ENCODE measurements at places on chromosomes 7 and 10.

GRCh38 chr10:124321433-124322089, 97.2 kb downstream of the OAT start:
- peak; percentile 60 for DNase-seq

DNA sequence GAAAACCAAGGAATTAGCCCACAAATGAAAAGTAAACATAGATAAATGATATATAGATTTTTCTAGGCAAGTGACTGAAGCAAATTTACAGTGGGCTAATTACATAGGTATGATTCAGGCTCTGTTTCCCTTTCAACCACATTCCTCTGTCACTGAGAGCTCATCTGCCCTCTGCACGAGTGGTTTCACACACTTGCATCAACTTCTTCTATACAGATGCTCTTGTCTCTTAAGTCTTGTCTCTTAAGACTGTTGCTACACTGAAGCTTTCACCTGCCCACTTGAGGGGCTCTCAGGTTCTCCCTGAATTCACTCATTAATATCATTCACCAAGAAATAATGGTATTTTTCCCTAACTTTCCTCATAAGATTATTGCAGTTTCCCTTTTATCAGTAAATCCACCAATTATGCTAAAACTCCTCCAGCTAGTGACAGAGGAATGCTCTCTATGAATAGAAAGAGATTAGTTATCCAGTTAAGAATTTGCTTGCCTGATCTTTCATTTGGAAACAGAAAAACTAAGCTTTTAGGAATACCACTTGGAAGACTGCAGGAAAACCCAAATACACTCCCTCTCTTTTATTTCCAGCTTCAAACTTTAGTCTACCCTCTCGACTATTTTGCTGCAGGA, 95.7 kb downstream of the ELAPOR2 start:
- DNase-seq, result no peak

DNA sequence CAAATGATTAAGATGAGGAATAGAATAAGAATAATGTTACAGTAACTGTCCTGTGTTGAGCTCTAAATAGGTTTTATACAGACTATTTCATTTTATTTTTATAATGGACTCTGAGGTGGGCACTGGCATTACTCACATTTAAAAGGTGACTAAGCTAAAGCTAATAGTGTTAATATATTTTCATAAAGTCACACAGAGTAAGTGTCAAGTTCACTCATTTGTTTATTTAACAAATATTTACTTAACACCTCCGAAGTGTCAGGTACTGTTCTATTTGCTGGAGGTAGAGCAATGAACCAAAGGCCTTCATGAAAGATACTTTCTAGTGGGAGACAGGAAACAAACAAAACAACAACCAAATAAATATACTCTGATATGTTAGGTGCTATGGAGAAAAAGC, 44.0 kb downstream of the ASB4 start:
- DNase-seq, result no peak

- no peak for DNase-seq
These were observed 23.1 kb upstream of the SAR1A start for GRCh38 chr10:70193391-70193844.

- DNase-seq, result no peak
These were observed 637.8 kb upstream of the VSTM2A start for GRCh38 chr7:53904355-53904754.

- DNase-seq, result no peak
These were observed 45.7 kb upstream of the PTPRN2 start for GRCh38 chr7:158633055-158633956.

- no peak for DNase-seq
These were observed 42.9 kb upstream of the TRIM24 start for GRCh38 chr7:138417078-138417700.

DNA sequence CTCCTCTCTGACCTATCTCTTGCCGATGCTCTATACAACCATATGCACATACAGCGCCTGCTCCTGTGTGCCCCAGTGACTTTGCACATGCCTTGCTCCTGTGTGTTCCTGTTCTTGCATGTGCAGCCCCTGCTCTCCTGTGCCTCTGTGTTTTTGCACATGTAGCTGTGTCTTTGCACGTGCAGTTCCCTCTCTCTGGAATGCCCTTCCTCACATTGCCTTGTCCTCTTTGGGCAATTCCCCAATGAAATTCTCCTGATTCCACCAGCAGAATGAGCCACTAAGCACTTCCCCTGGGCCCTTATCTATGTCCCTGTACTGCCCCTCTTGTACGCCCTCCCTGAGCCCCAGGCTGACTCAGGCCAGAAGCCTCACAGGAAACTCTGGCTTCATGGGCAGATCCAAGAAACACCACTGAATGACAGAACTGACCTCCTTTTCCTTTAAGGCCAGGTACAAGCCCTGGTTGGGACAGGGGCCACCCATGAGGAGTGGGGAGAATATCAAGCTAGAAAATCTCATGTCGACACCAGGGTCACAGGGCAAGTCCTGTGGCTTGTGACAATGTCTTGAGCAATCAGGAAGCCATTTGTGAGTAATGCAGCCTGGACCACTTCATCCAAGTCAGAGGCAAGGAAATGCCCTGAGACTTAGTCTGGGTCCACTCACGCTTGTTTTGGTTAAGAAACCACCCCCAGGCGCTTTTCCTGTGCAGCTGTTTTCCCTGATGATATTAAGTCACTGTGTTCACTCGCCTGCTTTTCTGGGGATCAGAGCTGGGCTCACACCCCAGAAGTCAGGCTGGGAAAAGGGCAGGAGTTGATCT, 1.9 kb upstream of the ARHGAP22 start:
- no peak for DNase-seq

DNA sequence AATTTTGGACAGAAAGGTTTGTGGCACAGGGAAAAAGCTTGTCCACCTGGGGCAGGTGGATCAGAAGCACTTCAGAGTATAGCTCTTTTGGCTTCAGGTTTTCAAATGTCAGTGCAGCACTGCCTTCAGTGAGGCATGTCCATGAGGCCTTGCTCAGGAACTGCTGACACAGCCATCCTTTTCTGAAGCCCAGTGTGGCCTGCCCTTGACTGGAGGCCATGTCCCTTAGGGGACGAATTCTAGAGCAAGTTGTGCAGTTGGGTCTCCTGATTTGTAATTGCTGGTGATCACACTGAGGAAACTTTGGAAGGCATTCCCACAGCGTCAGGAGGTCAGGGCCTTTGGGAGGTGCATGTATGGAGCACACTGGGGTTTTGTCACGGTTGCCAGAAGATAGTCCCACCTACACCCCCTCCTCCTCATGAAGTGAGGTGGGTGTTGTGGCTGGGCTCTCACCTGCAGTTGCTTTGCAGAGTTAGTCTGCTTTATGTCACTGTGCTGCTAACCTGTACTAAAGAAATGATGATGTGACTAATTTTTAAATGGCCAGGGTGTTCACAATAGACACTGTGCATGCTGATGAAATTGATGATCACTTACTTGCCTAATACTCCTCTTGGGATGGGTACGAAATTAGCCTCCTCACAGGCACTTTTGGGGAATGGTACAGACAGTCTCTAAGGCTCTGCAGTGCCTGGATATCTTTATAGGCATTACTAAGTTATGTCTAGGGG, 41.7 kb downstream of the OGDH start:
- DNase-seq, result no peak

GRCh38 chr10:102262744-102263370, 17.5 kb downstream of the GBF1 start:
- no peak for DNase-seq

- DNase-seq, result no peak
These were observed 46.8 kb downstream of the SHH start for GRCh38 chr7:155765458-155765857.

All from upper lobe of left lung (tissue), 6 donors.